Glutamatergic neuron (in vitro differentiated cells): ENCODE measurements at places on chromosomes 7 and 10.

GRCh38 chr7:143936087-143937009 lies 1.3 kb downstream of the OR2F2 start:
- DNase-seq = no peak

DNA sequence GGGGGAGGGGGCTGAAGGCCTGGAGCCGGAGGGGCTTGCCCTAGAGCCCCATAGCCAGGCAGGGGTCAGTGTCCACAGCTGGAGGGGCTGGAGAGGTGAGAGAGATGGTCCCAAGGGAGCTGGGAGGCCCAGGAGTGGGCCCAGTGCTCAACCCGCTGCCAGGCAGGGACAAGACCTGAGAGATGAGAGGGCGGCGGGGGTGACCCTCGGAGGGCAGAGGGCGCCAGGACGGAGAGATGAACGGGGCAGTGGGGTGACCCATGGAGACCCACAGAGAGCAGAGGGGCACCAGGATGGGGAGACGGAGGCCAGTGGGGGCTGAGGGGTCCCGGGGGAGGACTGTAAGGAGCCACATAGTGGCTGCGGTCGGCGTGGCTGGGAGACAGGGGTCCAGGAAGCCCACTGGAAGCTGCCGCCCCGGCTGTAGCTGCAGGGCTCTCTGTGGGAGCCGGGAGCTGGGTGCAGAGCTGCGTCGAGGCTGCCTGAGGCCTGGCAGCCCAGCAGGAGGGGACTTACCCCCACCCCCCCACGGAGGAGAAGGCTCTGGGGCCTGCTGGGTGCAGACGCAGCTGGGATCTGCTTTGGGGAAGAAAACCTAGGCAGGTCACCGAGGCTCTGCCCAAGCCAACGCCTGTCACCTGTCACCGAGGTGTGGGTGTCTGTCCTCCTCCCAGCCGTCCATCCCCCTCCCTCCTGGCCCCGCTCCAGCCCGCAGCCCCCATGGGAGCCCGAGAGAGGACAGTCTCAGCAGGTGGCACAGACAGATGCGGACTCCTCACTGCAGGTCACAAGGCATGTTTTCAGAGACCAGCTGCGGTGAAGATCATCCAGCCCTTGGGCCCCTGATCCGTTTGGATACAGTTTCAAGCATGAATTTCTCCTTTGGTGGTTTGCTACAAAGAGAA lies 25.1 kb downstream of the PWWP2B start:
- peak; percentile 74 for DNase-seq

GRCh38 chr7:5350600-5351385 lies 68.0 kb downstream of the SLC29A4 start:
- no peak for DNase-seq

DNA sequence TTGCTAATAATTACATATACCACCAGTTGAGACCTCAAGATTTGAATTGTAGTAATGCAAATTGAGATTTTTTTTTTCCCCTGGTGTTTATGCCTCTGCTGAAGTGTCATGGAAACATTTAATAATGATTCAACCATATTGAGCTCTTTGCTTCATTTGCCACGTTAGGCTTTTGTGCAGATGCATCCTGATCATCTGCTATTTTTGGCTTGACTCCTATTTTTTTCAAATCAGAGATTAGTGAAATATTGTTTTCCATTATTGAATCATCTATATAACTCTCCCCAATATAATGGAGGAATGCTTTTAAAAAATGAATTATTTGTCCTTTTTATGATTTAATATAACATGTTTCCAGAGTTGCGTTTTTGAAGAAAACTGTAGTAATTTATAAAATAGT lies 115.1 kb downstream of the SRI start:
- DNase-seq = no peak

- DNase-seq = no peak
Observed at GRCh38 chr7:29304756-29305155, 110.2 kb downstream of the CHN2 start.

DNA sequence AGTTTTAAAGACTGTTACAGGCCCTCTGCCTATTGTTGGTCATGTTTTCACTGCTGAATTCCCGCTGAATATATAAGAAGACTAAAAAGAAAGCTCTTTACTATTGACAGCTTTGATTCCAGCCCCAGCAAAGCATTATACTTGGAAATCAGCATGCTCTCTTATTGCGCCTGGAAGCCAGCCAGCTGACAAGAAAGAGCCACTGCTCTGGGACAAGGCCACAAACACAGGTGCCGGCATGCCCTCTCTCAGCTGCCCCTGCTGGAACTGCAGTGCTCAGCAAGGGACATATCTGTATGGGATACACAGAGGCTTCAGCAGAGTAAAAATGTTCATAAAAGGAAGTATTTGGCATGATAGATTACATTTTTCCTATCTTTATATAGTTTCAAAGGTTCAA lies 523.9 kb downstream of the ADRA2A start:
- no peak for DNase-seq

- DNase-seq = no peak
Observed at GRCh38 chr7:45524445-45524844, 49.7 kb upstream of the ADCY1 start.

GRCh38 chr10:13348216-13349017 lies at the start of gene SEPHS1:
SEPHS1 (minus strand) TSS chr10:13348293; CDS start chr10:13344950, 3,343 bp downstream.
- DNase-seq = peak; percentile 83

DNA sequence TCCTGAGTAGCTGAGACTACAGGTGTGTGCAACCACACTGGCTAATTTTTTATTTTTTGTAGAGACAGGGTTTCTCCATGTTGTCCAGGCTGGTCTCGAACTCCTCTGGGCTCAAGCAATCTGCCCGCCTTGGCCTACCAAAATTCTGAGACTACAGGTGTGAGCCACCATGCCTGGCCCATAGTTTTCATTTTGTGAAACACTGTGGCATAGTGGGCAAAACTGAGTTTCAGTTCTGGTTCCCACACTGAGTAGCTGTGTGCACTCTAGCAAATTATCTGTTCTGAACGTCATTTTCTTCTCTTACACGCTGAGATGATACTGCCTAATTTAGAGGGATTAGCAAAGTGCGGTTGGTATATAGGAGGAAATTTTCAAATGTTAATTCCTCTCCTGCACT lies 13.5 kb downstream of the ATP5MK start:
- no peak for DNase-seq

DNA sequence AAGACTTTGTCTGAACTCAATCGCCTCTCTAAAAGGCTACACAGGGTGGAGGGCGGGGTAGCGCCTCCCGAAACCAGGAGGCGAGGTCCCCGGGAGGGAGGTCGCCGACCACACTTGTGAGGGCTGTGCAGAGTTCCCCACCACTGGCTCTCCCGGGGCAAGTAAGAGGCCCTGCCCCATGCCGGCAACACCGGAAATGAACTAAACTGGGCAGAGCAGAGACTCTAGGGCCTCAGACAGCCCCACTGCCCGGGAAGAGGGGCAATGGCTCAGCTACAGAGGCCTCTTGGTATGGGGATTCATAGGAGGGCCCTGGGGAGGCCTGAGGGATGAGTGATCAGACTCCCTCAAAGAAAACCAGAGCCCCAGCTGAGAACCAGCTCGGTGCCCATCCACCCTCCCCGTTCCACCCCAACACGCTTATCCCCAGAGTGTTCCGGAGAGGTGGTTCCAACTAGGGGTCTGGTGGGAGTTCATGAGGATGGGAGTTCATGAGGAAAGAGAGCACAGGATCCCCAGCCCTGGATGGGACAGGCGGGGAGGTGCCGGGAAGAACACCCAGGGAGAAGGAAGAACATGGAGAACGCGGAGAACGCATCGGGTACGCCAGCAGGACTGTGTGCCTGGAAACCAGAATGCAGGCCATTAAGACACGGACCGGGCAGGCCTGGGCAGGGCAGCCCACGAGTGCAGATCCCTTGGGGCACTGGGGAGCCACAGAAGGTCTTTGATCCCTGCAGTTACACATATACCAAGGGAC lies 89.4 kb upstream of the MYL10 start:
- DNase-seq = no peak

GRCh38 chr10:70584366-70584765 lies 18.2 kb downstream of the PRF1 start:
- no peak for DNase-seq

DNA sequence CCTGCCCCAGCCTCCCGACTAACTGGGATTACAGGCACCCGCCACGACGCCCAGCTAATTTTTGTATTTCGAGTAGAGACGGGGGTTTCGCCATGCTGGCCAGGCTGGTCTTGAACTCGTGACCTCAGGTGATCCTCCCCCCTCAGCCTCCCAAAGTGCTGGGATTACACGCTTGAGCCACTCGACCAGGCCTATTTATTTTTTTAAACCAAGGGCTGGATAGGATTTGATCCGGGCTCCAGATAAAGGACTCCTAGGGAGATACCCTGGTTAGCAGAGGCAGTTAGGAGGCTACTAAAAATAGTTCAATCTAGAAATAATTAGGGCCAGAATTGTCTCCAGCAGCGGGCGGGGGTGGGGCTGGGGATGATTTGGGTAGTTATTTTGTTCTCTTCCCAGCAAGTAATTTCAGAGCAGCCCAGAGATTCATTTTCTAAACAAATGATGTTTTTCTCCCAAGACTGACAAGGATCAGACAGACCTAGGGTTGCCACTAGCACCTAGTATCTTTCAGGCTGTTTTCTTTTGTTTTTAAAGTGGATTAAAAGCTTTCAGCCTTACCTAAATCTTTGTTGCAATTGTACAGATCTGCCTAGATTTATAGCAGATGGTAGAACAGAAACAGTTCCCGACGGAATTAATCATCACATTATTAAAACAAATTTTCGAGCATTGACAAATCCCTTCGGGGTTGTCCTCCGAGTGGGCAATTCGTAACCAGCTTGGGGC lies 859 bp upstream of the SMC3 start:
- no peak for DNase-seq

GRCh38 chr10:37754538-37755323 lies 102.7 kb downstream of the ZNF248 start:
- peak; percentile 38 for DNase-seq

DNA sequence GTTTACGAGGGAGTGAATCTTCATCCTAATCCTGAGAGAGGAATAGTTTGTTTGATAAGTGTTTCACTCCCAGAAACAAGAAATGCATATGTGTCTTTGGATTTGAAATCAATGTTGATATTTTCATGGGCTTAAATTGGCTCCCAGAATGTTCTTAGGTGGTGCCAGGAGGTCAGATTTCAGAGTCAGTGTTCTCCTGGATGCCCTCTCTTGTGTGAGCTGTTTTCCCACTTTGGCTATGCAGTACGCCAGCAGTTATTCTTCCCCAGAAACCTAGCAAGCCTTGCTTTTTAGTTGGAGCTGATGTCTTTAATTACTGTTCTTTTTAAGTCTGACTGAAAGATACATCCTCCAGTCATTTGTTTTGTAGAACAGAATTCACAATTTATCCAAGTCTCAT lies 291.4 kb downstream of the DNAJB9 start:
- DNase-seq = no peak

GRCh38 chr7:139704308-139704879 lies 73.4 kb downstream of the HIPK2 start:
- no peak for DNase-seq

- DNase-seq = no peak
Observed at GRCh38 chr7:2670171-2670570, 17.8 kb upstream of the AMZ1 start.

DNA sequence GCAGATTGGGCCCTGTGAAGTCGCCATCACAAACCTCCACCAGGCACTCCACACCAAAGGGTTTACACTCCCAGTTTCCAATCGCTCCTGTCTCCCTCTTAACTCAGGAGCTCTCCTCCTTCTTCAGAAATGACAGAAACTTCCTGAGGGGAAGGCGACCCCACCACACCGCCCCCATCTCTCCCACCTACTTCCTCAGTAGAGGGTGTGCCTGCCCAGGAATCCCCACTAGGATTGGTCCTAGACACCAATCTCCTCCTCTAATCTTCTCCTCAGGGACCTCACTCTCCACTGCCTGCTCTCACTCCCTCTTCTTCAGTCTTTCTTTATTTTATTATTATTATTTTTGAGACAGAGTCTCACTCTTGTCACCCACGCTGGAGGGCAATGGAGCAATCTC lies 5.9 kb upstream of the INSIG1 start:
- DNase-seq = no peak

- DNase-seq = peak; percentile 53
Observed at GRCh38 chr10:132469197-132469884, 68.2 kb upstream of the INPP5A start.

DNA sequence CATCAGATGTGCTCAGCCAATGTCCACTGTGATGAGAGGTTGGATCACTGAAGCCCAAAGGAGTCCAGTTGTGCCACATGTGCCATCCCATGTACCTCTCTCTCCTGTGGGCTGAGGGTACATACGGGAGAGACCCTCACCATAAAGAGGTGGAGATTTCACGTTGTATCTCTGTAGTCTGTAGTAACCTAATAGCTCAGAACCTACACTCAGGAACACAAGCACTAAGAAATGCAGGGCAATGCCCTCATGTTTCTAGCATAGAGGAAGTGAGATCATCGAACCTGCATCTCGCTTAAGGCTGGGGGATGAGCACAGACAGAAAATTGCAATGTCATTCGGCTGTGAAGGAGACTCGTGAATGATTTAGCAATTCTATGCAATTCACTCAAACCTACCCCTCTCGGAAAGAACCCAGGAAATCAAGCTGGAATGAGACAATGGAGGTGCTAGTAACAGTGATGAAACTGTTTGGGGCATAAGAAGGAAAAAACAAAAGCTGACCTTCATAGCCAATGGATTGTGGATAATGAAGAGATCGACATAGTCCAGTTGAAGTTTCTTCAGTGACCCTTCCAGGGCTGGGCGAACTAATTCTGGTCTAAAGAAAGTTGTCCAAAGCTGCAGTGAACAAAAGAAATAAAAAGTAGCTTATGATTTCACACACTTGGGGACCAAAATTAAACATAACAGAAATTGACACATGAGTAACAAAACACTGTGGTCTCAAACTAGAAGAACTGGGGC lies 80.3 kb upstream of the UCN3 start:
- DNase-seq = no peak

GRCh38 chr10:2935647-2936386 lies 131.5 kb upstream of the PFKP start:
- DNase-seq = no peak

DNA sequence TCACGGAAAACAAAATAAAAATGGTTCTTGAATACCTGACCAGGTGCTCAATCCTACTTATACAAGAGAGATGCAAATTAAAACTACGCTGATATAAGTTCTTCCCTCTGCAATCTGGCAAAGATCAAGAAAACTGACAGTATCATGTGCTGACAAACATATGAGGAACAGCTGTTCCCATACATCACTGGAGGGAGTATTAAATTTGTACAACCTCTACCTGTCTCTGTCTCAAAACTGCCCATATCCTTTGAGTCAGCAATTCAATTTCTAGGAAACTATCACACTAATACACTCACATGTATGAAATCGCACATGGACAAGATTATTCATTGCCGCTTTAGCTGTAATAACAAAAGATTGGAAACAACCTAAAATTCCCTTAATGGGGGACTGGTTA lies 11.0 kb upstream of the IL6 start:
- no peak for DNase-seq

GRCh38 chr7:109179601-109180000 lies 609.9 kb downstream of the DNAJB9 start:
- DNase-seq = no peak

DNA sequence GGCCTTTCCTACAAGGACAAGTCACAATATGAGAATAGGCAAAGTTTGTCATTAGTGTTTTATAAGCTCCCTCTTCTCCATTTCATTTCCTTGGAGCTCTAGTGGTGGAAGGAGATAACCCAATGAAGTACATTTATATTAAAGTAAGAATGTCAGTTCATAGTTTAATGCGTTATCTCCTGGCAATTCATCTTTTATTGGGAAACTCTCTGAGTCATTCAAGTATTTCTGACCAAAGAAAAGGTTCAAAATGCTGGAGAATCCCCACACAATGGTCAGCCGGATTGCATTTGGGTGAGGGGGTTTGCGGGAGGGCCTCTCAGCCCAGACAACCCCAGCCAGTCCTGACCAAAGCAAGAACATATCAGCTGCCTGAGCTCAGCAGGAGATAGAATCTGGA lies 321.5 kb upstream of the NRP1 start:
- DNase-seq = no peak

GRCh38 chr7:156036153-156036552 lies 223.9 kb upstream of the SHH start:
- DNase-seq = no peak
